Myocyte (in vitro differentiated cells): ENCODE measurements at places on chromosomes 12 and 14. TPM values are rescaled to one million over a fixed set of nuclear protein-coding genes. Genes with fewer than 3 reads are reported as not detected.

GRCh38 chr12:47270782-47271664, 191.3 kb upstream of the AMIGO2 start:
- DNase-seq, result peak; percentile 93

TAS2R13 gene
- total RNA-seq, result 0.94 and 1.2 TPM in 2 replicates

GRCh38 chr14:71250347-71250746, 343.1 kb downstream of the PCNX1 start:
- DNase-seq, result no peak

FIGNL2 gene
- total RNA-seq, result 0.11 and 0.36 TPM in 2 replicates

CIDEB gene
- total RNA-seq, result not detected in 2 replicates

HHIPL1 gene
- total RNA-seq, result 0.32 and 0.36 TPM in 2 replicates

RDH16 gene
- total RNA-seq, result 0.10 and 0.13 TPM in 2 replicates

- DNase-seq, result peak; percentile 69
Measured at GRCh38 chr12:27554421-27555186, 30.6 kb downstream of the PPFIBP1 start.

GRCh38 chr14:63167044-63167443, 37.2 kb upstream of the RHOJ start:
- DNase-seq, result no peak

- DNase-seq, result peak; percentile 50
Measured at GRCh38 chr12:230925-231671, 17.1 kb upstream of the SLC6A12 start.

- DNase-seq, result peak; percentile 82
Measured at GRCh38 chr14:64764641-64765520, 60.7 kb downstream of the PLEKHG3 start.

PLEKHG7 gene
- 0.75 and 1.5 TPM in 2 replicates for total RNA-seq

GRCh38 chr12:96094201-96094600, 58.8 kb upstream of the LTA4H start:
- no peak for DNase-seq

GRCh38 chr12:93852173-93852591, 175.0 kb downstream of the CRADD start:
- no peak for DNase-seq
